ENCODE measurements at places on chromosomes 3 and 15.

DNA sequence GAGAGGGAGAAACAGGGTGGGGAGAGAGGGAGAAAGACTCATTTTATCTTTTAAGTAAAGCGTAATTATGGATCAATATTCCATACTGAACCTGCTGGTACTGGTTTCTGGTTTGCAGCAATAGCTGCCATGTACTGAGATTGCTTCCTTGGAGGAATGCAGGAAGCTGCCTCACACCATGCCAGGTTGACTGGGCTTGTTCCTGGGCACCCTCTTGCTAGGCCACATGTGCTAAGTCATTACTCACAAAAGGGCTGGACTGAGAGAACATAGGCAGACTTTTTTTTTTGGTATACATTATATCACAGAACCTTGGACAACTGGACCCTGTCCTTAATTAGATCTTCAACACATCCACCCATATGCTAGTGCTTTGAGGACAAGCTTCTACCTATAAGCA is 193.4 kb downstream of the ZNF621 start:
- DNase-seq, result no peak

DNA sequence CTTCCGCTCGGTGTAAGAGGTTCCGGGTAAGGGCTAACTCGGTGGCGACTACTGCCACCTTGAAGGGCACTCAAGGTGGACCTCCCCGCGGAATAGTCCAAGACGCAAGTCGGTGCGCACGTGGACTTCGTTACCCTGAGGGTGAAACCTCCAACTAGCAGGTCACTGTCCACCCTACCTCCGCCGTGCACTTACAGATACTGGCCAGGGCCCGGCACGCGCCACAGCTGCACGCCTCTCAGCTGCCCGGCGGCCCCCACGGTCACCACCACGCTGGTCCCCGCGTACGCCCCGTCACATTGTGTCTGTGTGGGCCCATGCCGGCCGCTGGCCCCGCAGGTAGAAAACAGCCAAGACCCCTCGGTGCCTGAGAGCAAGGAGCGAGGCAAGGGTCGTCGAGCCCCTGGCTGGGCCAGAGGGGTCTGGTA is 1.1 kb downstream of the LTK start:
- no peak for DNase-seq

DNA sequence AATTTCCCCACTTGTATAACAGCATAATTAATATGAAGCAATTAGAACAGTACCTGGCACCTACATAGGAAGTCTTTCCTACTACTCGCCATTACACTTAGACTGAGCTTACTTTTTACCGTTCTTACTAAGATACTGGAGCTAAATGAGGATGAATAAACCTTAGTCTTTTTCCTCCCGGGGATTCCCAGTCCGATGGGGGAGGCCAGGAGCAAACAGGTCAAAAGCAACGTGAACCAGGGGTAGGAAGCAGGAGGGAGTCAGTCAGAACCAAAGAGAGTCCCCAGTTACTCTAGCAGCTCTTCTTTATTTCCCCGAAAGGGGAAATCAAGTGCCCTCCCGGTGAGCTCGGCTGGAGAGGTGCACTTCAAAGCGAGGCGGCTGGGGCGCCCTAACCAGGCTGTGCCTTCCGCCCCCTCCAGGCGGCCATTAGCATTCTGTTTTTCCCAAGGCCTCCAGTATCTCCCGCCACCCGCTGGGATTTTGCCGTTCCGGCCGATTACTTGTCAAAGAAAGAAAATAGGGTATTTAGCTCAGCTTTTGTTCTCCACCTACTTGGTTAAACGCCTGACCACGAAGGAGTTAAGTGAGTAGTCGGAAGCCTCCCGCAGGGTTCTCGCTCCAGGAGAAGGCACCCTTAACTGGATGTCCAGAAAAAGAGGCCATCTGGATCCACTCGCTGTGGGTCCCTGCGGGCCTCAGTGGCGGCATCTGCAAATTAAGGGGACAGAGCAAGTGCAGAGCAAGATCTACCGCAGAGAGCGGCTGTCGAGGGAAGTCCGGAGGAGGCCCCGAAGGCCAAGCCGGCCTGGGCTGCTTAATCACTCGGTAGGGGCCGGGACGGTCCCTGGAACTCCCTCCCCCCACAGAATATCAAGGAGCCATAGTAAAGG is 6.3 kb upstream of the EOMES start:
- no peak for DNase-seq

DNA sequence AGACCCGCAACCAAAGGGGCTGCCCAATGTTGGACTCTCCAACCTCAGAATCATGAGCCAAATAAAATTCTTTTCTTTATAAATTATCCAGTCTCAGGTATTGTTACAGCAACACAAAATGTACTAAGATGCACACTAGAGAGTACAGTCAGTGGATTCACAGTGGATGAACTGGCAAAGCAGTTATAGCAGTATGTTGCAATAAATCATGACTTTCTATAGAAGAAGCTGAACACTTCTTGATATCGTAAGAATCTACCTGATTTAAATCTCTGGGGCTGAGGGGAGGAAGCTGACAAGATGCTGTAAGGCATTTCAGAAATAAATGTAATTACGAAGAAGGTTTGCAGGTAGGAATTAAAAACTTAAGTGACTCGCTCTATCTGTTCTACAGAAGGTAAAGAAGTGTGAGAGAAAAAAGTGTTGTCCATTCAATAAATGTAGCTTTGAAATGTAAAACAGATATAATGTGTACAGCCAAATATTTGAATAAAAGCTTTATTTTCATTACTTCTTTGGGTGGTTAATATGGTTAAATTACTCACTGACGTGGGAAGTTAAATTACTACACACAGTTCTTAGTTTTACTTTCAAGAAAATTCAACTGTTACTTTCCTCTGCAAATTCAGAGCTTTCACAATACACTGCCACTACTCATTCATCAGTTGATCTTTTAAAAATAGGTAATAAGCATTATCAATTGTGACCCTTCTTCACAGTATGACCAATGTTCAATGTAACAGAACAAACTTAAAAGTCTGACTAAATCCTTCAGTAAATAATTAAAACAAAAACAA is 439.1 kb downstream of the SHQ1 start:
- DNase-seq, result no peak

GRCh38 chr15:62365795-62366442 is 200.8 kb upstream of the C2CD4B start:
- DNase-seq, result no peak

GRCh38 chr3:123054931-123055330 is 11.9 kb upstream of the PDIA5 start:
- no peak for DNase-seq

DNA sequence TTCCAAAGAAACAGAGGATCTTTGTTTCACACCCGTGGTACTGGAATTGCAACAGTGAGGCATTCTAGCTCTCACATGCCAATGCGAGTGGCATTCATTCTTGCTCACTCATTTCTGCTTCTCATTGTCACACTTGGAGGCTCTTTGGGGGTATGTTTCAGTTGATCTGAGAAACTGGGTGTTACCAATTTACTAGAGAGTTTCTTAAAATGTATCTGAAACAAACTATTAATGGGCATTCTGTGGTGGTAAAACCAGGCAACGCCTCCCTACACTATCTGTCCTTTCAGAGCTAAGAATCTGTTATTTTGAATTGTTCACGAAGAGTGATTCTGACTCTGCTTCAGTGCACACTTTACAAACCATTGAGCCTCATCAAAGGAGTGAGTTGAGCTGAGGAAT is 140.6 kb upstream of the BHLHE40 start:
- no peak for DNase-seq

DNA sequence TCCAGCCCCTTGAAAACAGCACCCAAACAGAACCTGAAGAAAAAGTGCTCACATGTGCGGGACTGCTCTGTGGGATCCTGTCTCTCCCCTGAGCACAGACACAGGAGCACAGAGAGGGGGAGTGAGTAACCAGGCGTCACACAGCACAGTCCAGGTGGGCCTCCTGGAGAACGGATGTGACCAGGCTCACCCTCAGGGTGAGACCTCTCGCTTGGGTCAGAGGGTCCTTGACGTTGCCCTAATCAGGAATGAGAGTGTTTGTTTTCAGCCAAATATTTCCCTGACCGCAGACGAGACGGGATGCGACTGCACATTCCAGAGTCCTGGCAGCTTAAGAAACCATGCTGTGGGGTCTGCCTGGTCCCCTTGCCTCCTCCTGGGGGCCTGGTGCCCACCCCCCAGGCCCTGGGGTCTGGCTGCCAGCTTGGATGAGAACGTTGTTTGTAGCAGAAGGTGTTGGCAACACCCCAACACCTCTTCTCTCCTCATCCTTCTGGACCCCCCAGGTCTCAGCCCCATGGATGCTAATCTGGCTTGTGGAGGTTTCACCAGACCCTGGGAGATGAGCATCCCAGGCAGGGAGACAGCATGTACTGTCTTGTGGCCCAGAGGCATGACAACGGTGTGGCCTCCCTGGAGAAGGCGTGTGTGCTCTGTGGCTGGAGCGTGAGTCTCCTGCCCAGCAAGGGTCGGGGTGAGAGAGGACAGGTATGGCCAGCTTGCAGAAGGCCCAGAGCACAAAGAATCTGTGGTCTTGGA is 42.1 kb upstream of the SLC6A6 start:
- no peak for DNase-seq

DNA sequence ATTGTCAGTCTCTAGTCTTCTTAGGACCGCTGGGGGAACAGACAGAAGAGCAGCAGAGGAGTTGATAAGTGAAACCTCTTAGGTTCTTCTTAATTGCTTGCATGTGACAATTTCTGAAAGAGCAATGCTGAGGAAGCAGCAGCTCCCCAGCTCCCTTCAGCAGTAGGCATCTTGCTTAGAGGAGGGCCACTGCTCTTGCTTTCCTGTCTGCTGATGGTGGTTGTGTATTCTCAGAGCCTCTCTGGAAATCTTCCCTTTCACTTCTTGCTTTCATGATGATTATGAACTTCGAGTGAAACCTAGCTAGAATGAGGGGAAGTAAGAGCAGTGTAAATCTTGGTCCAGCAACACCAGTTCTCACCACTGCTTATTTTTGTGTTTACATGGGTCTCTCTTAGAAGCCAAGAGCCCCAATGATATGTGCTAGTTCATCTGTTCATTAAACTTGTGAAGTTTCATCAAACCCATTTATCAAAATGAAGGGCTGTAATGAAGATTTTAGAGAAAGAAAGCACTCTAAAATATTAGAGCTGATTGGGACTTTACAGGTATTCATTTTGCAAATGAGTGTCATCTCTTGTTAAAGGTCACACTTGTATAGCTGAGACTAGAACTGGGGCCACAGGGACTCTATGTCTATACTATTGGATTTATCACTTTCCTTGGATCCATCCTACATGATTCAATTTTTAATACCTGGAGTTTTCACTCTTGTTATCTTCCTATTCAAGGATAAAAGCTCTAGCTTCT is 246.7 kb downstream of the LPP start:
- no peak for DNase-seq

- peak; percentile 53 for DNase-seq
Measured at GRCh38 chr3:157247391-157247790, 87.4 kb upstream of the CCNL1 start.

DNA sequence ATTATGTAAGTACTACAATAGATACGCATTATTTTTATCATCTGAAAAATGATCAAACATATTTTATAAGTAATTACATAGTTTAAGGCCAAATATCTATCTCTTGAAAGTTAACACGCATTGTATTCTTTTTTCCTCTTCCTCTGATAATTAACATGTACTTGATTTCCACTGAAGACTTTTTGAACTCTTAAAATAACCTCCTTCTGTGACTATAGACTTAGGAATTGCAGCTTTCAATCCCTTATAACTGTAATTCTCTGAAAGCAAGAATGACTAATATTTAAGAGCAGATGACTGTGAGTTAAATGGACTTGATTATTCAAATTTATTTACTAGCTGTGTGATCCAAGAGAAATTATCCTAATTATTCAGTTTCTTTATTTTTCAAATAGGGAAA is 730.6 kb upstream of the NECTIN3 start:
- DNase-seq, result no peak

DNA sequence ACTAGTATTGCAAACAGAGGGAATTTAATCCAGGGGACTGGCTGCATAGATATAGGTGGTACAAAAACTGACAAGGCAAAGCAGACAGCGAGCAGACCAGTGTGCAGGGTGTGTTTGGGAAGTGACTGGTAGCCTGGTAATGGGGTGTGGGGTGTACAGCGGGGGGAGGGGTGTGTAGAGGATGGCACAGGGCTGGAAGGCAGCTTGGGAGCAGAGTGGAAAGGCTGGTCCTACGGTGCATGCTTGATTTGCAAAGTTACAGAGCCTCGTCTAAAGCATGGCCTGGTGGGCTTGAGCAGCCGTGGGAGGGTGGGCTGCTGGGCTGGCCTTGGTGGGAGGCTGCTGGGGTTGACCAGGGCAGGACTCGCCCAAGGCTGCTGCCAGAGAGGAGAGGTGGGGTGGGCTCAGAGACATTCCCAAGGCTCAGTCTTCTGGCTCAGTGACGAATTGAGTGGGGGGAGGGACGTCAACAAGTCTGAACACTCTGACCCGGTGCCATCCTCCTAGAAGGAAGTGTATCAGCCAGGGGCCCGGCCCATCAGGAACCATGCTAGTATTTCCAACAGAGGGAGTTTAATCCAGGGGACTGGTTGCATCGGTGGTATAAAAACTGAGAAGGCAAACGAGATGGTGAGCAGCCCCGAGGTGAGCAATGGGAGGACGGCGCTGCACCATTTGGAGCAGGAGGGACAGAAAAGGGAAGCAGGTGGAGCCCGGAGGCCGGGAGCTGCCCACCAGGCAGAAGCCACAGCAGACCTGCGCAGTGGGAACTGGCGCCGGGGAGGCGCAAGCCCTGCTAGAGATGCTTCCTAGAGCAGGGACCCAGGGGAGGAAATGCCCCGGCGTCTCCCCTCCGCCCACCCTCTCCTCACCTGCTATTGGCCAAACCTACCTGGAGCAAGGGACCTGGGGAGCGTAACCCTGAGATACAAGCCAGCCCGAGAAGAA is 29.2 kb downstream of the CPN2 start:
- DNase-seq, result no peak

GRCh38 chr15:81106560-81106959 is 27.5 kb upstream of the CFAP161 start:
- peak; percentile 66 for DNase-seq

DNA sequence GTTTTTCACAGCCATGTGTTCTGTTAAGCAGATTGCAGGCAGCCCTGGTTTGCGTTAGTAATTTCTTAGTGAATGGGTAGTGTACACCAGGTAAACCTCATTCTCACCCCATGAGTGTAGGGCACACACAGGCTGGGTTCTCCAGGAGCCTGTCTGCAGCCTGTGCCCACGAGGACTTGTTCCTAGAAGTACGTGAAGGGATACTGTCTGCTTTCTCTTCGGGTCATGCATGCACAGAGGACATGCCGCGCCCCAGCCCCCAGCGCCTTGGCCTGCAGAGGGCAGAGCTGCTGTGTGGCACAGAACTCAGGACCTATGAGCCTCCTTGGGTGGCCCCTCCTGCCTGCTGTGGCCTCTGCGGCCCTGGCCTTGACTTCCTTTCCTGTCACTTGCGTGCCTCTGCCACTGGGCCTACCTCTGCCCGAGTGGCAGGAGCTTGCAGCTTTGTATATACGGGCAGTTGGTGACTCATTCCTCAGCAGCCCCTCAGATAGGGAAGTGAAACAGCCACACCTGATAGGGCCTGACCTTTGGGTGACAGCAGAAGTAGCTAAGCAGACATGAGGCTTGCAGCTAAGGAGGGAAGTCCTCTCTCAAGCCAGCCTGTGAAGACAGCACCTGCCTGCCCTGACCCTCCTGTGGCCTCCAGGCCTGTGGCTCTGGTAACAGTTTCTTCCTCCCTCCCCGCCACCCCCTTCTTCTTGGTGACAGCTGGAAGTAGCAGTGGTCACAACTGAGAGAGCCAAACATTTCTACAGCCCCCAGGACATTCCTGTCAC is 19.5 kb downstream of the PPCDC start:
- peak; percentile 90 for DNase-seq
